ENCODE measurements at places on chromosomes 2 and 18.

DNA sequence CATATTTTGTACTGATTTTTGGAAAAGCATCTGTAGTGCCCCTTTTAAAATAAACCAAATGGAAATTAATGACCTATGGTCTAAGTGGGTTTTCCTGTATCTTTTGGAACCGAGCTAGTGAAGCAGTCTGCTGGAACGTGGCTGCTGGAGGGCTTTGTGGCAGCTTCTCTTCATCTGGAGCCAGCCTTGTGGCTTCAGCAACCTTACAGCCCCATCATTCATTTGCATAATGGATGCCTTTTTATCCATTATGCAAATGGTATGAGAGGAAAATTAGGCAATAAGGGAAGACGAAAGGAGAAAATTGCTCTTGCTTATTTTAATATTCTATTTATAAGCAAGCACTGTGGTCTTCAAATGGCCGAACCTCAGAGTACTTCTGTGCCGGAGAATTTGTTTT is 421.0 kb downstream of the PARD3B start:
- DNase-seq, result no peak

DNA sequence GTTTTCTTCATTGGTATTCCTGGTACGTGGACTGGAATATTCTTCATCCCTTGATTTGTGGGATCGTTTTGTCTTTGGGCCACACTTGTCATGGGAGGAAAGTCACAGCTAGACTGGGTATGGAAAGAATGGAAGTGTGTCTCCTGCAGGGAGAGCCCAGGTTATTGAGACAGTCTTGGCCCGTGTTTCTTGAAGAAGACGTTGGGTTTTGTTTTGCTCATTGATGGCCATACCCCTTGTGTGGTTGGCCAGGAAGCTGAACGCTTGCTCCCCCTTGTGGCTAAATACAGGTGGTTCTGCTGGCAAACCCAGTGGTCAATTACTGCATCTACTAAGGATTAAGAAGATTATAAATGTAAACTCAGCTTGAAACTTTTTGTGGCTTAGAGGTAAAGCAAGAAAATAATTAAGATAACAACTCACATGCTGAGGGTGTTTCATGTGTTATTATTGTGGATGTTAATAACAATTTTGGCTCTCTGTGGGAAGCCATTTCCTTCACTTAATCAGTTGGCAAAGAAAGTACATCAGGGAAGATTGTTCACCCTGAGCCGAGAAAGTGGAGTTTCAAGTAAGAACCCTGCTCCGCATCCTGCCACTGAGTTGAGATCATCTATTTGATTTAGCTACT is 91.8 kb downstream of the NEDD4L start:
- peak; percentile 59 for DNase-seq

DNA sequence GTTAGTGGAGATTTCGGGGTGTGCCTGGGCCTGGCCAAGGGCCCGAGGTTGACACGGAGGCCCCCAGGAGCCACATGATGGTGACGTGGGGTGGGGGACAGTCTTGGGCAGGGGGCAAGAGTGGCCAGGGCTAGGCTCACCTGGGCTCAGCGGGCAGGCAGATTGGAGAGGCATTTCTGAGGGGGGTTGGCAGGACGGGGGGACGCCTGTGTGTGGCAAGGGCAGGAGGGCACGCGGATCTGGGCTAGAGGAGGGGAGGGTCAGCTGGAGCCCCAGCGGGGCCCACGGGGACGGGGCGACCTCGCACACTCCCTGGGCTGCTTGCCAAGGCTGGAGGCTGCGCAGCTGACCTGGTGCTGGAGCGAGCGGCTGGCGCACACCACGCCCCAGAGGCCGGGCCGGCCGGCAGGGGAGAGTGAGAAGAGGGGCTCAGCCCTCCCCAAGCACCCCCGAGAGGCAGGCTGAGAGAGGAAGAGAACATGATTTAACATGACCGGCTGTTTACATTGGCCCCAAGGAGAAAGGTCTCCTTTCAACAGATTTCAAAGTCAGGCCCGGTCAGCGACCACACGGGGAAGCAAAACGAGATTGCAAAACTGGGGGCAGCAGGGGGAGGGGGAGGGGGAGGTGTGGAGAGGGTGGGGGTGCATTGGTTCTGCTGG is 38.0 kb upstream of the SNED1 start:
- no peak for DNase-seq

DNA sequence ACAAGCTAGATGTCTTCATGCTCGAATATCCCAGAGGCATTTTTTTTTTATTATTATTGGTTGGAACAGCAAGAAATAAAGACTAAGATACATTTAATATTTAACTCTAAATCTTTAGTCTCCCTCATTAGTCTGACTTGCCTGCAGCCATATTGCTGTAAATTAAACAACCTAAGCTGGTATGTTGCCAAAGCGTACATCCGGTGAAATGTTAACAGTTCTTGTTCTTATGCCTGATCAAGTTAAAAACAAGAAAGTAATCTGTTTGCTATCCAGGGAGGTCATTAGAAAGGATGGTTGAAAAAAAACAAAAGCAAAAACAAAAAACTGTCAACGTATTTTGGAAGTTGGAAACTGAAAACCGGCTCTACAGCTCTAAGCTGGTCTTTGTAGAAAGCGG is 125.9 kb upstream of the NABP1 start:
- no peak for DNase-seq

- DNase-seq, result peak; percentile 16
These were observed 32.1 kb upstream of the WDR75 start for GRCh38 chr2:189409131-189409530.

- DNase-seq, result no peak
These were observed 210.4 kb downstream of the SOCS6 start for GRCh38 chr18:70499218-70499691.

DNA sequence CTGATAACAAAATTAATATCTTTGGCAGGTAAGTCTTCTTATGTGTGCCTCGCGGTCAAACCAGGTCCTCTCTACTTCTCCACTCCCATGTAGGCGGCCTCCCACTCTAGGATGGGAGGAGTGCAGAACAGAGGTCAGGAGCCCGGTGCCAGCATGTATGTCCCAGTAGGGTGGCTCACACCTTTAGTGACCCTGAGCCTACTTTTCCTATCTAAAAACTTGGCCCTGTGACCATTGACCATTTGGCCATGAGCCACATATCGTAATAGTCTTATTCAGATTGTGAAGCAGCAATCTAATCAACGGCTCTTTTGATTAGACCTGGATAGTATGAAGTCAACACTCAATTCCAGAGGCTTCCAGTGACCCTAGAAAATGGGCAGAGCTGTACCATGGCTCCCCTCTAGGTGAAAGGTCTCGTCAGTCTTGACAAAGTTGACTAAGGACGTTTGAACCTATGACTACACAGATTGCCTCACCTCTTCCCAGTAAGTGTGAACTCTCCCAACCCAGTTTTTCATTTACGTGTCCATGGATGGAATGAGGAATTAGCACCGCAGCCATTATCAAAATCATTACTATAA is 17.1 kb upstream of the FABP1 start:
- DNase-seq, result no peak

GRCh38 chr2:65349863-65350262 is 82.5 kb downstream of the SPRED2 start:
- peak; percentile 27 for DNase-seq

- DNase-seq, result no peak
These were observed 238.2 kb downstream of the GCA start for GRCh38 chr2:162581959-162582798.

DNA sequence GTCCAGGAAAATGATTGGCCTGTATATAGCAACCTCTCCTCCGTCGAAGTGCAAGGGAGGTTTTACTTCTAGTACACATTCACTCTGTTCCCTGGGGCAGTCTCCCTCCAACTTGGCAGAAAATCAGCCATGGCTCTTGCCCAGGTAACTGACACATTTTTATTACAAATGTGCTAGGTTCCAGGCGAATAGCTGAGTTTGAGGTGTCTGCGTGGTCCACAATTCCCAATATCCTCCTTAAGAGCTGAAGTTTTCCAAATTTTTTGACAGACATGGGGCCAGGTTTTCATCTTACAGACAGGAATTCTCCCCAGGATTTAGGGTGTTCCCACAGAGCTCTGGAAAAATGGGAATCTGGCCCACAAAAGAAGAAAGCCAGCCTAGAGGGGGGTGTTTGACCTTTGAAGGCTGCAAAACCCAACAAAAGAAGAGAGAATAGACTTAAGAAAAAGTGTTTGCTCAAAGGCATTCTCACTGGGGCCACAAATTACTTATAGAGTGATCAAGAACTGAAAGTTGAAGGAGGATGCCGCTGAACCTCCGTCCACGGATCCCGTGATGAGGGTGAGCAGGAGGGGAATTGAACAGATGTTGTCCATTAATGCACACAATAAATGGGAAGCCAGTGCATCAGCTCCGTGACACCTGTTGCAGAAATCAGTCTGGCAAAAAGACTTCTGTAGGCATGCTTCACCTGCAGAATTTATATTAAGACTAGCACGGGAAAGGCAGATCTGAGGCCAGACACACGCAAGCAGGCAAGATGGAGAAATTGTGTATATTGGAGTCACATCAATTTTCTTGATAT is 242.3 kb upstream of the COPS8 start:
- DNase-seq, result no peak

- no peak for DNase-seq
These were observed 93.4 kb downstream of the PTGR3 start for GRCh38 chr18:75115514-75115913.

DNA sequence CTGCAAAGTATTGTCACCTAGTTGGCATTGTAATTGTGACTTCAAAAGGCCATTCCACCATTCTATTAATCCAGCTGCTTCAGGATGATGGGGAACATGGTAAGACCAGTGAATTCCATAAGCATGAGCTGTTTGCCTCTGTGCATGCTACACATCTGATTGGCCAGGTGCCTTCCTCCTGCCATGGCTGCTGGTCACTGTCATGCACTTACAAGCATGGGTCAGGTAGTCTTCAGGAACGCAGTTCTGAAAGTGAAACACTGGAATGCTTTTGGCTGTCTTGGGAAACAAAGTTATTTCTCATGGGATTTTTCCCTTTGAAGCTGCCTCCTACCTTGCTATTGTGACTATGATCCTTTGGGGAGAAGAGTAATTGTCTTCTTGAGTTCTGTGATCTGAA is 267.6 kb downstream of the GBX2 start:
- DNase-seq, result no peak

DNA sequence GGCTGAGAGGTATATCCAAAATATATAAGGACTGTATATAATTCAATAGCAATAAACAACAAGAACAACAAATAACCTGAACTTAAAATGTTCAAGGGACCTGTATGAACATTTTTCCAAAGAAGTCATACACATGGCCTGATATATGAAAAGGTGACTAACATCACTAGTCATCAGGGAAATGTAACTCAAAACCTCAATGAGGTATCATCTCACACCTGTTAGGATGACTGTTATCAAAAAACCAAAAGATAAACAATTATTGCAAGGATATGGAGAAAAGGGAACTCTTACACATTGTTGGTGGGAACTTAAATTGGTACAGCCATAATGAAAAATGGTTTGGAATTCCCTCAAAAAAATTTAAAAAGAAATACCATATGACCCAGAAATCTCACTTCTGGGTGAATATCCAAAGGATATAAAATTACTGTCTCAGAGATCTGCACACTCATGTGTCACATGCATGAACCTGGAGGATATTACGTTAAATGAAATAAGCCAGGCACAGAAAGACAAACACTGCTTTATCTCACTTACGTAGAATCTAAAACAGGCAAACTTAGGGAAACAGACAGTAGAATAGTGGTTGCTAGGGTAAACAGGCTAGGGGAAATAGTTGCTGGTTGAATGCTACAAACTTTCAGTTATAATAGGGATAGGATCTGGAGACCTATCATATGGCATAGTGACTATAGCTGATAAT is 334.5 kb upstream of the MMADHC start:
- no peak for DNase-seq

Measured in HFFc6 (cell line).